ENCODE measurements at places on chromosomes 5 and 9.

GRCh38 chr5:135140446-135141204 lies 106.6 kb upstream of the PITX1 start:
- DNase-seq, result peak; percentile 95

- no peak for DNase-seq
Observed at GRCh38 chr9:126564716-126565115, 49.0 kb upstream of the LMX1B start.

DNA sequence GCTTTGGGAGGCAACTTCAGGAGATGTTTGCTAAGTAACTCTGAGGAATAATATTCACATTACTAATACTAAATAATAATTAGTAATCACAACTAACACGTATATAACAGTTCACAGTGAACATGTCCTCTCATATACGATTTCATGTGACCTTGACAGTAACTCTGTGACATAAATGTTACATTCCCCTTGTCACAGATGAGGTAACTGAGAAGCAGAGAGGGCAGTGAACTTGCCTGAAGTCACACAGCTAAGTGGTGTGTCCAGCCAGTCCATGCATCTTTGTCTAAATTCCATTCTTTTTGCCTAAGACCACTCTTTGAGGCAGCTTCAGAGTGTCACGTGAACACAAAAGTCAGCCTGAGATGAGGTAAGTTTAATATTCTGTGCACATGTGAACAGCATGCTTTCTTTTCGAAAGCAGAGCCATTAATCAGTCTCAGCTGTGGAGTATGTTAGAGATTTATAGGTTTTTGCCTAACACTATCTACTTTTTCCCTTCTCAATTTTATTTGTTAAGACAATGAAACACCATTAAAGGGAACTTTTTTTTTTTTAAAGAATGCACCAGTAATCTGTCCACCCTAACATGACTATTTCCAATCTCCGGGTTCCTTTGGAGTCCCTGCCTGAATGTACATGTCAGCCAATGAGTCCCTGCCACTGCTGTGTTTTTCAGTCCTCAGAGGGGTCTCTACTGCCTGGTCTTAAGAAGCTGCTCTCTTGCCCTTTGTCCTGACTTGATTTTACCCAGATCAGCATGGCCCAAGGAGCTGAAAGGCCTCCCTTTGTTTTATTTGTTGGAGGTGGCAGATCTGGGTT lies 43.5 kb downstream of the SH3PXD2B start:
- no peak for DNase-seq

- DNase-seq, result no peak
Observed at GRCh38 chr9:74861773-74862474, 25.8 kb downstream of the TRPM6 start.
